ENCODE measurements at places on chromosomes 4 and X.
A peak's percentile ranks its signal among the peaks of the same experiment; 100 is the strongest.

GRCh38 chr4:5365071-5366008 is 314.1 kb downstream of the STK32B start:
- peak; percentile 94 for DNase-seq

DNA sequence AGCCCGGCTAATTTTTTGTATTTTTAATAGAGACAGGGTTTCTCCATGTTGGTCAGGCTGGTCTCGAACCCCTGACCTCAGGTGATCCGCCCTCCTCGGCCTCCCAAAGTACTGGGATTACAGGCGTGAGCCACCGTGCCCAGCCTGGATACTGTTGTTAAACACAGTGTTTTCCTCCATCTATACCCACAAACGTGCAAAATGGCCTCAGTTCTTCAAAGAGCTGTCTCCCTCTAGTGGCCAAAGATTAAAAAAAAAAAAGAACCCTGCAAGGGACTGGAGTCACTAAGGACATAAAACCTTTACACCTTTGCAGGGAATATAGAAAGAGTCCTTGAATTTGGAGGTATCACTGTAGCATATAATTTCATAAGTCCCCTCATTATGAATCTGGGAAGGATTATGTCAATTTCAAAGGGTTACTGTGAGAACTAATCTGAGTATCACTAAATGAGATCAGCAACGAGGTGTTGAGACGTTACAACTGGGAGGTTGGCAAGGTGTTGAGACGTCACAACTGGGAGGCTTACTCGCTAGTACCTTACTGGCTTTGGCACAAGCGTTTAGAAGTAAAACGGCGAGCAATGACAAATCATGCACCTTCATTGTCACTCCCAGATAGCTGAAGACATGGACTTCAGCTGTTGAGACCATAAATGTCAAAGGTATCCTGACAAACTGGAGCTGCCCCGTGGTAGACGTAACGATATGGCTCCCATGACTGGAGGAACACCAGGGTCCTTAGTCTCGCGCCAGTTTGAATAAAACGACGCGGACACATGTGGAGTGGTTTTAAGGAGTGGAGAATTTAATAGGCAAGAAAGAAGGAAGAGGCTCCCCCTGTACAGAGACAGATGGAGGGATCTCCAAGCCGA is 33.4 kb upstream of the ENPP6 start:
- peak; percentile 54 for DNase-seq

DNA sequence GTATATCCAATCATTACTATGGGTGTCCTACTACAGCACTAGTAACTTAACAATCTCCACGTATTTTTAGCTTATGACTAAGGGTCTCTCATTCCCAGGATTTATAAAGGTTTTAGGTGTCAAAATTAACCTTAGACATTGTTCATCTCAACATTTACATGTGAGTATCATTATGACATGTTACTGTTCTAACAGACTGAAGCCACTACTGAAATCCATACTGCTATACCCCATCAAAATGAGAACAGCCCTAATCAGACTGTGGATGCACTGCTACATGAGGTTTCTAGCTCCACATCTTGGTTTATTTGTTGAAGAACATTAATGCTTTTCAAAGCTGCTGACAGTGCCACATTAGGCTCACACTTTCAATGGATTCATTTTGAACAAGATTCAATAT is 35.6 kb upstream of the TXK start:
- DNase-seq: no peak

DNA sequence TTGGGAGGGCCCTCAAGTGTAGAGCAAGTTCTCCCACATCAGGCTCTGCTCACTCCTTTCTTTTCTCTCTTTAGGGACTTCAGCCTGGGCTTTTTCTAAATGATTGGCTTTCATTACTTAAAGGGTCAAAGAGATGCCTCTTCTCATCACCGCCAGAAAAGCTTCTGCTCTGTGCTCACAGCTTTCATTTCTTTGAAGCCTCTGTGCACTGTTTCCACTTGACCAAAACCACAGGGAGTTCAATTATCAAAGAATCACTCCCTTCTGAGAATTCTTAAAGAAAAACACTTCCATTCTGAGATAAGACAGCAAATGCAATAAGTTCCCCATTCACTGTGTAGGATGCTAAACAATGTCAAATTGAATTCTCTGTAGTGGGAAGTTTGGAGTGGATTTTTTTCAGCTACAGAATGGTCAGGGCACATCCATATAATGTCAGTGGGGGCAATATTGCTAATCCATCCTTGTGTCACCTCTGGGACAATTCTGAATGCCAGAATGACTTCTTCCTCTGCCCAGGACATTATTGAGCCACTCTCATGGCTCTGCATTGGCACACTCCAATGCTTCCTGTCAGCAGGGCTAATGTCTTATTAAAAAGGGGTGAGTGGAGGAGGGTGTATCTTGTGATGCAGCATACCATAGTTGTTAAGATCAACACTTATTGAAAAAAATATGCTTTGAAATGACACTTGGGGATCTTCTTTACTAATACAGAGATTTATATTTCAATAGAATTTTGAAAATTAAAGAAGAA is 217.6 kb downstream of the SNCA start:
- DNase-seq: no peak

- no peak for DNase-seq
Observed at GRCh38 chr4:133623847-133624246, 474.8 kb downstream of the PCDH10 start.

- no peak for DNase-seq
Observed at GRCh38 chr4:109029987-109030386, 267.1 kb upstream of the ETNPPL start.

GRCh38 chrX:106220177-106220576 is 52.1 kb downstream of the PWWP3B start:
- DNase-seq: no peak

DNA sequence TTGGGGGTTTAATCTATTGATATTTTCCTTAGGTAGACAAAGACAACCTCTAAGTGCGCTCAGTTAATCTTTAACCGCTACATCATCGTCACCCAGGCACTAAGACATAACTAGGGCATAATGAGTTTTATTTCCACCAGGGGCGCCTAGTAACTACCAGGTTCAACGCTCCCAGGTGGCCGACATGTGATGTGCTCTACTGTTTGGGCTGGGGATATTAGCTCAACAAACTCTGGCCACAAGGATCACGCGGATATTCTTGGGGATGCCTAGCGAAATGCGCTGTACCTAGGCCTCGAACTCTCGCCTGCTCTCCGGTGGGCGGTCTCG is 915 bp upstream of the RAB33B start:
- no peak for DNase-seq

GRCh38 chr4:95304898-95305297 is 243.9 kb downstream of the UNC5C start:
- peak; percentile 51 for DNase-seq

DNA sequence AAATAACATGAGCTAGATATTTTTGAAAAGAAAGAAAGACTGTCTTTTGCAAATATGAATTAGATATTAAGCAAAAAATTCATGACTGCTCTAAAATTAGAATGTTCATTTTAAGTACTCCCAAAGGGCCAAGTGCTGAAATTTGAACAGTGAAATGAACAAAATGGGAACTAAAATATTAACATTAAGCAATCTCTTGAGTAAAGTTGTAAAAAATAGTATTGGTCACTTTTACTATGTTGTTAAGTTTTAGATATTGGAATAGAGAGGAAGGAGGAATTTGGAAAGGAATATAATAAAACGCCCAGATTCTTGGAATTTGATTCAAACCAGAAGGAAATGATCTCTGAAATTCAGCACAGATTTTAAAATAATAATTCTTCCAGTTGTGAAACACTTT is 125.9 kb upstream of the ANK2 start:
- no peak for DNase-seq

- no peak for DNase-seq
Observed at GRCh38 chr4:73673286-73673685, 53.0 kb upstream of the RASSF6 start.

- no peak for DNase-seq
Observed at GRCh38 chr4:11418610-11419009, 10.1 kb downstream of the HS3ST1 start.

DNA sequence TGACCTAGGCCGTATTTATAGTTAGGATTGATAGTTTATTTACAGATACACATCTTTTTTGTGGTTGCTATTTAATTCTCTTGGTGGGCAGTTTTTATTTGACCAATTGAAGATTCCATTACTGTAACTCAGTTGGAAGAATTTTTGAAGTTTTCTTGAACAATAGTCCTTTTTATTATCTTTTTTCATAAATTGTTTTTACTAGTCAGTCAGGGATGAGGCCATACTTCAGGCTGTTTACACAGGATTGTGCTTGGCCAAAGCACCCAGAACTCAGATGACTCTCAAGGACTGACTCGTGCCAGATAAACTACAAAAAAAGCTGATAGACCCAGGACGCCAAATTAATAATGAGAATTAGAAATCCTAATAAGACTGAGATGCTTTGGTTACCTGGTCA is 7.0 kb downstream of the HERC3 start:
- DNase-seq: no peak

- DNase-seq: peak; percentile 53
Observed at GRCh38 chr4:118751629-118752323, 66.6 kb downstream of the METTL14 start.

DNA sequence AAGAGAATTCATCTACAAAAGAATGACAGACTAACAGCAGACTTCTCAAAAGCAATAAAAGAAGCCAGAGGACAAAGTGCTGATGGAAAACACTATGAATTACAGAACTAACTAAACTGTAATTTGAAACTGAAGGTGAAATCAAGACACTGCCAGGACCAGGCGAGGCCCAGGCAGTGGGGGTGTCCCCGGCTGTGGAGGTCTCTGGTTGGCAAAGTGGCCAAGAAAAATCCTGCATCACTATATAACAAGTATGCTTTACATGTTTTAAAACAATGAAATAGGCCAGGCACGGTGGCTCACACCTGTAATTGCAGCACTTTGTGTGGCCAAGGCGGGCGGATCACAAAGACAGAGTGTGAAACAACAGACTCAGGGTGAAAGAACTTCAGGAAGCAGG is 32.9 kb downstream of the CHM start:
- DNase-seq: no peak

DNA sequence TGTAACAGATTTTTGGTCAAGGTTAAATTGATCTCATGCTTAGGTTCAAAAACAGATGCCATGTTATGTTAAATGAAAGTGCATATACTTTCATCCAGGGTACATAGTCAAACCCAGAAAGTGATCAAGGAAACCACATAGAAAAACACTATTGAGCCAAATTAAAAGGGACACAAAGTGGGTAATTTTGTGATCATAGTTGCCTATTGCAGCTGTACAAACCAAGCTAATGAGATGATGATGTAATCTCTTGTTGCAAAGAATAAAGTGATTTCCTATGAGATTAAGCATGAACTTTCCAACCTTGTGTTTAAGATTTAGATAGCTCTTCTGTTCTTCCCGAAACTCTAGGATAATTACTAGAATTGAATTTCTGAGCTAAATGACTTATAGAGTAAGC is 20.2 kb upstream of the LIMCH1 start:
- DNase-seq: no peak

DNA sequence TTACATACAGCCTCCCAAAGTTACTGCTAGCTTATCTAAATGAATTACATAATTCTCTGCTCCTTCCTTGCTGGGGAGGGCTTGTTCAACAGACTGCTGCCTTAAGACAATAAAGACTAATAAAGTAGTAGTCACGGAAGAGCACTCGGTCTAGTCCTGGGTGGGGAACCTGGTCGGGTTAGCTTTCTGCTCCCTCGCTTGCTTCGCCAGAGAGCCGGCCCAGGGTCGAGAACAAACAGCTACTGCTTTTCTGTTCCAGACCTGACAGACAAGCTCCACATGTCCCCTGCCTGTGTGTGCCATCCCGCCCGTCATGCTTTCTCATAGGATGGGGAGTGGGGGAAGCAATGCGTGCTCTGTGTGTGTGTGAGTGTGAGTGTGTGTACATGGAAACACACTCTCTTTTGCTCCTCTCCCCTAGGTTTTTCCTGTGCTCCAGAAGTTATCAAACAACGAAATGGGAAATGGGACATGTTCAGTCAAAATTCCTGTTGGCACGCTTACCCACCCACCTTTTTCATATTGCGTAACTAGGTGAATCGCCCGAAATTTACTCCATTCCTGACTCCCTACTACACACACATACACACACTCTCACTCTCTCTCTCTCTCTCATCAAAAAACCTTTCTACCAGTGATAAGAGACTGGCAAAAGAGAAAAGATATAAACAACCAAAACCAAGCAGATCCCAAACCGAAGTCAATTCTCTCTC is 1.3 kb downstream of the NPY1R start:
- no peak for DNase-seq

GRCh38 chr4:54315561-54316538 is 86.8 kb downstream of the PDGFRA start:
- DNase-seq: no peak

GRCh38 chrX:96707804-96708203 is 23.2 kb downstream of the DIAPH2 start:
- no peak for DNase-seq

- no peak for DNase-seq
Observed at GRCh38 chr4:38343608-38344007, 320.4 kb upstream of the KLF3 start.

DNA sequence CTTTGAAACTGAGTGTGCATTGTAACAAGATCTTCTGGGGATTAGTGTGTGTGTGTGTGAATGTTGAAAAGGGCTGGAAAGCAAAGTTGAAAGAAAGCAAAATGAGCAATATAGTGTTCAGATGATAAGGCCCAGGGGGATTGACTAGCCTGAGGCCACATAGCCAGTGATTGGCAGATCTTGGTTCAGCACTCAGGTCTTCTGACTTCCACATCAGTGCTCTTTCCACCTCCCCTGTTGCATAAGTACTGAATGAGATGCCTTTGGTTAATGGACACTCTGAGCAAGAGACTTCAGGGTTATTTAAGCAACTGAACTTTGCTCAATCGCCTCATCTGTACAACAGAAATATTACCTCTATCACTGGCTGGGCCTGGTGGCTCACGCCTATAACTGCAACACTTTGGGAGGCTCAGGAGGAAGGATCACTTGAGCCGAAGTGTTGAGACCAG is 120.4 kb downstream of the TMEM164 start:
- DNase-seq: no peak

DNA sequence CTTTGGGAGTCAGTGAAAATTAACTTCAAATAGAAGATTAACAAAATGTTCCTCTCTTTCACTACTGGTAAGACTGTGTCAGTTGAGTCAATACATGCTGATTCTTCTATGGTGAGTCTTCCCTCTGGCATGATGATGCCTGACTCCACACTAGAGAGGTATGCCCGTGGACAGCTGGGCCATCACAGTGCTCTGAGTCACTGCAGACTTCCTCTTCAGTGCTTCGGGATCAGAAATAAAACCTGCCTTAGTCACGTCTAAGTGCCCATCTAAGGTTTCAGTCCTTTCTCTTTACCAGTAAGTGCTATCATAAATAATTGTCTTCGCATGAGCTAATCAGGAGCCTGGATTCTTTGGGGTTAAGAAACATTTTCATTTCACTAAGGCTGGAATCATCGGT is 1.6 kb upstream of the ASB5 start:
- DNase-seq: peak; percentile 100

GRCh38 chr4:99411041-99411440 is 24.1 kb downstream of the ADH7 start:
- no peak for DNase-seq

GRCh38 chr4:125317525-125317877 is 2.7 kb downstream of the FAT4 start:
- DNase-seq: peak; percentile 55

DNA sequence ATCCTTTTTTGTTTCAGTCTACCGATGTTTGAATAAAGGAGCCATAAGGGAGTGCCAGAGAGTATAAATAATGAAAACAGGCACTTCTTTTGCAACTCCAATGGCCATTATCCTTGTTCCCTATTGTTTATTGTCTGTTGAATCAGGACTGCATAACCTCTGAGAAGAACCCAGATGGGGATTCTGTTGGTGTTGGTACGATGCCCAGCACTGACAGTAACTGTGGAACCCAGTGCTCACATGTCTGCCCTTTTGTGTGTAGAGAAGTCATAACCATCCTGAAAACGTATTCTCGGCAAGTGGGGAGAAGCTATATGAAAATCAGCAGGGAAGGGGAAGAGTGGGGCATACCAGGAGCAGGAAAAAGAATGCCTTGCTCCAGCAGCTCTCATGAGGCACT is 195.1 kb upstream of the EDNRA start:
- DNase-seq: peak; percentile 35

Data from fibroblast of skin of scalp (primary cell).